ENCODE measurements at places on chromosomes 16 and 17.

GRCh38 chr17:44053125-44053872, 13.2 kb downstream of the LSM12 start:
- no peak for DNase-seq

- DNase-seq: no peak
These were observed 6.9 kb downstream of the KRT31 start for GRCh38 chr17:41390411-41390938.

DNA sequence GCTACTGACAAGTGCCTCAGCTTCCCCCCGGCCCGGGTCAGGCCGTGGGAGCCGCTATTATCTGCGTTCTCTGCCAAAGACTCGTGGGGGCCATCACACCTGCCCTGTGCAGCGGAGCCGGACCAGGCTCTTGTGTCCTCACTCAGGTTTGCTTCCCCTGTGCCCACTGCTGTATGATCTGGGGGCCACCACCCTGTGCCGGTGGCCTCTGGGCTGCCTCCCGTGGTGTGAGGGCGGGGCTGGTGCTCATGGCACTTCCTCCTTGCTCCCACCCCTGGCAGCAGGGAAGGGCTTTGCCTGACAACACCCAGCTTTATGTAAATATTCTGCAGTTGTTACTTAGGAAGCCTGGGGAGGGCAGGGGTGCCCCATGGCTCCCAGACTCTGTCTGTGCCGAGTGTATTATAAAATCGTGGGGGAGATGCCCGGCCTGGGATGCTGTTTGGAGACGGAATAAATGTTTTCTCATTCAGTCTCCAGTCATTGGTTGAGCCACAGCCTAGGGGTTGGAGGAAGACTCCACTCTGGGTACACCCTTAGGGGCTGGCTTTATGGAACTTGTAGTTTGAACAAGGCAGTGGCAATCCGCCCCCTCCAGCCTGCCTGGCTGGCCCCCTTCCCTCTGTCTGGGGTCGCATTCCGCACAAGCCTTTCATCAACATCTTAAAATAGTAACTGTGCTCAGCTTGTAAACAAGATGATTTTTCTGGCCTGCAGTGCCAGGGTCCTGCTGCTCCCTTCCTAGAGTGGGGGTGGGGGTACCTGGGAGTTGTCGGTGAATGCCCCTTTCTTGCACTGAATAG, 4.1 kb downstream of the SYNGR2 start:
- DNase-seq: peak; percentile 90

- no peak for DNase-seq
These were observed 7.7 kb upstream of the ITGA3 start for GRCh38 chr17:50048146-50048720.

- no peak for DNase-seq
These were observed 357.4 kb downstream of the SEC14L1 start for GRCh38 chr17:77498091-77498741.

DNA sequence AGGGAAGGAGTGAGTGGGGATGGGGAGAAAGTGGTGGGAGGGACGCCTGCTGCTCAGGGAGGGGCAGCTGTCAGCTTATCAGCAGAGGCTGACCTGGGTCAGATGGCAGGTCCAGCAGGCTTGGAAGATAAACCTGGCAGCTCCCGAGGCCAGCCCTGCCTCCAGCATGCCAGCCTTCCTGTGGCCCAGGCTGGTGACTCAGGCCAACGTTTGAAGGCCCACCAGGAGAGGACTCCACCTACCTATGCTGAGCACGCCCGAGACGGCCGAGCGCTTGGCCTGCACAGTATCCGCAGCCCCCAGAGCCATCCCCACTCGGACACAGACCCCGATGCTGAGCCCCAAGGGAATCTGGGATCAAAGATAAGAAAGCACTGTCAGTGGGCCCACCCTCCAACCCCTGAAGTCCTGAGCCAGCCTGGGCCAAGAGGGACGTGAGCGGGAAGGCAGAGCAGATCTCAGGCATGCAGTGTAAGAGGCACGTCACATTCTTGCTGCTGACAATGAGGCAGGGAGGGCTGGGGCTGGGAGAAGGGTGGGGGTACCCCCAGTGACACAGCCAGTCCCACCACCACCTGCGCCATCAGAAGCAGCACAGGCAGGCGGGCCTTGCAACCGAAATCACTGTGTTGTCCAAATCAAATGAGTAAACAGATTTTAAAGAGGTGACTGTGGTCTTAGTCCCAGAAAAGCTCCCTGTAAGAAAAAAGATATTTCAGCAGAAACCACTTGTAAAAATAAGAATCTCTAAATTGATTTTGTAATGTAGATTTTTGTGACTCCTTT, 12.4 kb downstream of the SLC47A2 start:
- no peak for DNase-seq

GRCh38 chr17:68657166-68657565, 56.0 kb upstream of the FAM20A start:
- DNase-seq: no peak

GRCh38 chr17:76119409-76120371, 16.1 kb upstream of the EXOC7 start:
- DNase-seq: no peak

- DNase-seq: no peak
These were observed 11.3 kb upstream of the AXIN2 start for GRCh38 chr17:65572581-65573281.

DNA sequence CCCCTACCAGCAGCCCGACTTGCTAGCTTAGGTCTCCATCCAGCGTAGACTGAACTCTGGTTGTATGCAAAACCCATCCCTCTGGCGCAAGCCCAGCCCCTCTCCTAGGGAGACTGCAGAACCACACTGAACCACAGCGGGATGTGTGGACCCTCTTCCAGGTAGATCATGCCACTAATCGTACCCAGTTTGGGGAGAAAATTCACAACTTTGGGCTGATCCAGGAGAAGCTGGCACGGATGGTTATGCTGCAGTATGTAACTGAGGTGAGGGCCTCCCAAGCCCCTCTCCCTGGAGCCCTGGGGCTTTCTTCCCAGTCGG, 3.2 kb downstream of the ACADVL start:
- DNase-seq: no peak

DNA sequence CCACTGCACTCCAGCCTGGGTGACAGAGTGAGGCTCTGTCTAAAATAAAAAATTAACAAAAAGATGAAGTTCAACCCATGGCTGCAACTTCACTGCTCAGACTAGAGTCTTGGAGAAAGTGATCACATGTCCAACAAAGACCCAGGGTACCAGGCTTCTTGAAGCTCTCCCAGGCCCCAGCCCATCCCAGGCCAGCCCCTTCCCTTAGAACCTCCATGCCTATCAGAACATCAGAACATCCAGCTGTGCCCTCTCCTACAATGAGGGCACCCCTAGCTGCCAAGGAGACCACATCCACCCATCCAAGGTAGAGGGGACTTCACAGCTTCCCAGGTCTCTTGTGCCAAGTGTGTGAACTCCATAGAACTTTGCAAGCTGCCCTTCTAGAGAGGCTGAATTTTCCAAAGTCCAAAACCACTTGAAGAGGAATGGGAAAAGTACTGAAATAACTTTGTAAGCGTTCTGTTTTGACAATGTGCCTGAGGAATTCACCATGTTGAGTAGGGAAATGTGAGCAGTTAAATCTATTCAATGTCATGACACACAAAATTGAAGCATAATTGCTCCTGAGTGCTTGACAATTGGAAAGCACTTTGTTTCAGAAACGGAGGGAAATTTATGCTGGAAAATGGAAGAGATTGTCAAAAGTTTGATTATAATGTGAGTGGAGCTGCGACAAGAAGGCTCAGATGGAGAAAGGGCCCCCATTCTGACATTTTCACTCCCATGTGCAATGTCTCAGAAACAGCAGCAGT, 230.4 kb downstream of the ZNF423 start:
- no peak for DNase-seq

DNA sequence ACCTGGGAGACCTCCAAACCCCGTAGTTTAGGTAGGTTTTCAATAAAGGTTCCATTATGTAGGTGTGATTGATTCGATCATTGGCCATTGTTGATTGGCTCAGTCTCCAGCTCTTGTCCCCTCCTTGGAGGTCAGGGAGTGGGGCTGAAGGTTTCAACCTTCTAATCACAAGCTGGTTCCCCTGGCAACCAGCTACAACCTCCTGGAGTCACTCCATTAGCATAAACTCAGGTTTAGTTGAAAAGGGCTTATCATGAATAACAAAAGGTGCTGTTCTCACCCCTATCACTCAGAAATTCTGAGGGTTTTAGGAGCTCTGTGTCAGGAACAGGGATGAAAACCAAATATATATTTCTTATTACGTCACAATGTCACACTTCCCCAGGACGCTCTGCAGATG, 28.5 kb downstream of the TMEM132E start:
- DNase-seq: no peak

GRCh38 chr16:54817432-54817831, 113.2 kb upstream of the IRX5 start:
- no peak for DNase-seq

GRCh38 chr16:27374804-27375425, 27.1 kb upstream of the IL21R start:
- DNase-seq: peak; percentile 60

DNA sequence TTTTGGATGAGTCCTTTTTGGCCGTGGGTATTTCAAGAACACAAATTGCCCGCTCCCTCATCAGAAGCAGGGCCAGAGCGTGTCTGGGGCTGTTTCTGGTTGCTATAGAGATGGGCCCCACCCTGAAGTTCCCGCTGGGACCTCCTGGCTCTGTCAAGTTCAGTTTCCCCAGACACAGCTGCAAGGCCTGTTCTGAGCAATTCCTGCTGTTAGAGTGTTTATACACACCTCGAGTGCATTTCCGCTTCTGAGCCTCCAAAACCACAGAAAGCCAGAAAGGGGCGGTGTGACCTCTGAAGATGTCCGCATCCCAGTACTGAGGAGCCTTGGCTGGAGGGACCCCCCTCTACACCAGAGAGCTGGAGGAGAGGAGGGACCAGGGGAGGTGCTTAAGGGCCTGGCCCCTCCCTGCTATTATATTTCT, 9.3 kb upstream of the WBP2 start:
- peak; percentile 58 for DNase-seq

GRCh38 chr16:17466876-17467275, 3.9 kb downstream of the XYLT1 start:
- DNase-seq: no peak

DNA sequence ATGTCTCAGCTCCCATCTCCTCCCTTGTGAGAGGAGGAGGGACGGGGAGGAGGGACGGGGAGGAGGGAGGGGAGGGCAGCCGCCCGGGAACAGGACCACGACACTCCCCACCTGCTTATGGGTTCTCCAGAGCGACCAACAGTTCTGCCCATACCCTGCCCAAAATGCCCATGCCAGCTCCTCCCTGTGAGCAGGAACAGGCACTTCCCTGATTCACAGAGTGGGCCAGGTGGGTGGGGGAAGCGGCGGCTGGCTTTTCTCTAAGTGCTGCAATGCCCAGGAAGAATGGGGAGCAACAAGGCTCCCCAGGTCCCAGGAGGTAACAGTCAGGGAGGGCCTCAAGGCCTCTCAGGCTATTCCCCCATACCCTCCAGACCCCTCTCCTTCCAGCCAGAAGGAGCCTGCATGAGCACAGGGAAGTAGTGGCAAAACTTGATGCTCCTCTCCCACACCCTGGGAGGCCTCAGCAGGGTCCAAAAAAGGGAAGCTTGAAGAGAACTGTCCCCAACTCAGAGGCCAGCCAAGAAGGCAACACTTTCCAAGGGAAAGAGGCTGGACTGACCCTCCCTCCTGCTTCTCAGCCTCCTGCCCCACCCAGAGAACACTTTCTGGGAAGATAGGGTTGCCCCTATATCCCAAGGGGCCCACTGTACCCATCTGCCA, 53.8 kb downstream of the MYO18A start:
- no peak for DNase-seq

GRCh38 chr16:89502081-89502843, 5.9 kb upstream of the SPG7 start:
- peak; percentile 77 for DNase-seq

- no peak for DNase-seq
These were observed 9.5 kb downstream of the SLC6A4 start for GRCh38 chr17:30225919-30226553.

- no peak for DNase-seq
These were observed 141.4 kb downstream of the PMP22 start for GRCh38 chr17:15123593-15124263.

DNA sequence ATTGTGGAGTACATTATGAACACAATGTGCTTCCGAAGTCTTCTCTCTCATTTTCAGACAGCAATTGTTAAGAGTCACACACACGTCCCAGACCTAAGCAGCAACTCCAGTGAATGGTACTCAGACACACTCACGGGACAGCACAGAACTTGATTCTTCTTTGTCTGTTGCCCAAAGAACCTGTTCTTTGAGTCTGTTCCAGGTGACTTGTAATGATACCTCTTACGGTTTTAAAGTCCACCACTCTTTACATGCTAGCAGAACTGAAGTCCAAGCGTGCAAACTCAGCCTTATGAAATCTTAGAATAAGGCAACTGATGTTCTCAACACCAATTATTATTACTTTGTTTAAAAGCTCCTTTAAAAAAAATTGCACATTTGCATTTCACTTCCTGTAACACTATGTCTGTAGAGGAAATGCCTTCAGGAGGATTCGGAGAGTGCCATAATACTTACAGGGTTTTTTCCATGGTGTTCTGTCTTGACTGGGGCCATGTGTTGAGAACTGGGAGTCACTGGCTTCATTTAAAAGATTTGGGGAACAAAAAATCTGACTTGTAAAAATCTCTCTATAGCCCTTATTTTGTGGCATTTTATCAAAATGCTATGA, 48.1 kb downstream of the MARF1 start:
- DNase-seq: no peak

- no peak for DNase-seq
These were observed 38.3 kb upstream of the NAT9 start for GRCh38 chr17:74814453-74814852.

GRCh38 chr16:23131436-23131835, 17.8 kb downstream of the USP31 start:
- no peak for DNase-seq

DNA sequence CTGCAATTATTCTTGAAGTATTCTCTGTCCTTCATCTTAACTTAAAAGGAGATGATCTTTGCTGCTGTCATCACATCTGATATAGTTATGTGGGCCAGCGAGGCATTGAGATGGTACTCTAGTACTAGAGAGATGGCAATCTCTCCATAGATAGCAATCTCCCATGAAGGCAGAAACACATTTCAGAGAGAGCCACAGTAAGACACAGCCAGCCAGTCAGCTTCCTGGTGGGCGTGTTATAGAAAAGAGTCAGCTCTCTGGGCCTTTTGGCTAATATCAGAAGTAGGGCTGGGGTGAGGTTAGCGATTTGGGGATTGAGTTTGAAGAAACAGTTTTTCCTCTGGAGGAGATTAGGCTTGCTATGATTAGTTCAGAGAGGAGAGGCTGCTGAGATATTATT, 22.6 kb upstream of the EFCAB13 start:
- no peak for DNase-seq

DNA sequence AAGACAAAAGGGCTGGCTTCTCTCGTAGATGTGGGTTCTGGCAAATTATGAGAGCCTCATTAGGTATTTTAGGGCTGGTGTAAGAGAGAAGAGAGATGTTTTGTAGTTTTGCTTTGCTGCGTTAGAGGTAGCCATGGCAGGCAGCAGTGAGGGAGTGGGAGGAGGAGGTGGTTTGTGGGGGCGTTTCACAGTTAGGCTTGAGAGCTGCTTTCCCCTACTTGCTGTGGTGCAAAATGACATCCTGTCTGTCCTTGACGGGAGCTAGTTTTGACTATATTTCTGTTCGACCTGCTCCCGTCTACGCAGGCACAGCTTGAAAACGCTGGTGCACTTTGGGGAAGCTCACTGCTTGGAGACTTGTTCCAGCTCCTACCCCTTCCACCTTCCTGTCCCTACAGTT, 75.5 kb downstream of the SLC5A11 start:
- DNase-seq: no peak
